Activated CD4-positive, alpha-beta memory T cell treated with anti-CD3 and anti-CD28 coated beads, Interleukin-2, amount 10 ng/mL, durations not matched to agents 7 days and 5 days (primary cell): ENCODE measurements at places on chromosomes 12 and 14.

DNA sequence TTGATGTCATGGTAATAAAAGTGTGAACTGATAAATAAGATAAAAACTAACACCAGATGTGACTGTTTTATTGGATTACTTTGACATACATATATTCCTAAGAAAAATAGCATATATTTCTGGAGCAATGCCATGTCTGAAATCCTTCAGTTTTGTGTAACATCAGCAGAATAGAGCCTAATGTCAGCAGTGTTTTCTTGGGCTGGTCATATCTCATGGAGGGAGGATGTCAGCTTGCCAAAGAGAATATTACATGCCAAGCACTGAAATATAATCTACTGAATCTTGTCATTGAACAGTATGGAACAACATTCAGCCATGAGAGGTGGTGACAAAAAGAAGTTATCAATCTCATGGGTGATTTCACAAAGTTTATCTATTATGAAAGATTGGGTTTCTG lies 220.3 kb downstream of the KLHL28 start:
- DNase-seq: no peak

DNA sequence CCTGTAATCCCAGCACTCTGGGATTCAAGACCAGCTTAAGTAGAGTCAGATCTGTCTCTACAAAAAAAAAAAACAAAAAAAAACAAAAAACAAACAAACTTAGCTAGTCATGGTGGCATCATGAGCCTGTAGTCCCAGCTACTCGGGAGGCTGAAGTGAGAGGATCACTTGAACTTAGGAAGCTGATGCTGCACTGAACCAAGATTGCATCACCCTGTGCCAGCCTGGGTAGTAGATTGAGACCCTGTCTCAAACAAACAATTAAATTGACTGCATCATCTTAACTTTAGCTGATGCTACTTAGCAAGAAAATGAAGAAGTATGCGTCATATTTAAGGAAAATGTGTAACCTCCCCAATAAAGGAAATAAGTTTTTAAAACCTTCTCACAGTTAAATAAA lies 136.6 kb upstream of the ATXN7L3B start:
- DNase-seq: no peak

- no peak for DNase-seq
These were observed 82.9 kb downstream of the BCL2L14 start for GRCh38 chr12:12153596-12153995.

- no peak for DNase-seq
These were observed 36.9 kb upstream of the SMUG1 start for GRCh38 chr12:54225666-54226065.

DNA sequence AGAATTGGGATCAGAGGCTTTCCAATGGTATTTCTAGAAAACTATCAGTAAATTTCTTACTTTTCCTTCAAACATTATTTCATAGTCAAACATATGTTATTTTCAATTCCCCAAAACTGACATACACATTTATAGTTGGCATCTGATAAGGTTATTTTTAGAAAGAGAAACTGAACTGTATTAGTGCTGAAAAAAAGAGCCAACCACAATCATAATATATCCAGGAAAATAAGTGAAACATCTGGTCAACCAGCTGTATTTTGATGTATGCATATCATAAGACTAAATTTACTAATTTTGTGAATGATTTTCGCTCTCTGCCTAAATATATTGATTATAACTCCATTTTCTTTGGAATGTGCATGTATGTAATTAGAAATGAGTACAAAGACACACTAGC lies 554.2 kb downstream of the FLRT2 start:
- DNase-seq: no peak

DNA sequence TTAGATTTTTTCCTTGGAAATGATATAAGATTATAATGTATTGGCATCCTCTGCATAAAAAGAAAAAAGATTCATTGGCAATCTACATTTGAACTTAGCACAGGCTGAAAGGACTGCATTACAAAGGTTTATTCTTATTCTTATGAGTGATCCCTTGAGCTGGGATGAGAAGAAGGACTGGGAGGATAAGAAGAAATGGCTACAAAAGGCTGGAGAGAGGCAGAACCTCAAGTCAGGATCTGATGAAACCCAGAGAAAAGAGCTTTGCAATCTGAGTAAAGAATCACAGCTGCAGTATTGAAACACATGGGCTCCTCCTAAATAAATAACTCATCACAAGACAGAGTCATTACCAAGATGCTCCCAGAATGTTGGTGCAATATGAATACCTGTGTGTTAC lies 1635.4 kb upstream of the FLRT2 start:
- no peak for DNase-seq

DNA sequence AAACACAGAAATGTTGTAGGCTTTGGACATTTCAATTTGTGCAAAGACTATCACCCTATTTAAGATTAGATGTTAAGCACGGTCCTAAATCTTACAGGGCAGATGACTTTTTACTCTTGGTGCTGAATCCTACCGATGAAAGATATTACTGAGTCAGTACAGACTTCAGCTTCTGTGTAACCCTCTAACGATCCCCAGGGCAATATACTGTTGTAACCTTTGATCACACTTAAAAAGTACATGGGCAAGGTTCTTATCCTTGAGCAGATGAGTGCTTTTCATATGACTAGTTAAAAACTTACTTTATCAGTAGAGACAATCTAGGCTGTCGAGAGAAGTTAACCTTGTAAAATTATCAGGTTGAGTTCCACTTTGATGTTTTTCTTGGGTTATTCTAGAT lies 22.5 kb downstream of the PDE3A start:
- no peak for DNase-seq

DNA sequence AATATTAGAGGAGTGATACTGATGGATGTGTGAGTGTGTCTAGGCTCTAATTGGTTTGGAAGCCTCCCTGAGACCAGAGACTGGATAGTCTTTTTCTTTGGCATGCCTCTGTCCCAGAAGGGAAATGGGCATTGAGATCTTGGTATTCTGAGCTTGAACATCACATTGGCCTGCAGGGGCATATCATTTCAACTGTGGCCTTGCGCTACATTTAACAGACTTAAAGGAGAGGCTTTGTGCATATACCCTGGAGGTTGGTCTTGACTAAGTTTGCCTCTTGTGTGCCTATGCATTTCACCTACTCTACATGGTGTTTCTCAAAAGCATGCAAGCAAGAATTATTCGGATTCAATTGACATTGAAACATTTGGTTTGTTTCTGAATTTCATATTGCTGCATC lies 185.4 kb downstream of the TMTC2 start:
- no peak for DNase-seq

- no peak for DNase-seq
These were observed 608.4 kb downstream of the LRFN5 start for GRCh38 chr14:42214981-42215491.

DNA sequence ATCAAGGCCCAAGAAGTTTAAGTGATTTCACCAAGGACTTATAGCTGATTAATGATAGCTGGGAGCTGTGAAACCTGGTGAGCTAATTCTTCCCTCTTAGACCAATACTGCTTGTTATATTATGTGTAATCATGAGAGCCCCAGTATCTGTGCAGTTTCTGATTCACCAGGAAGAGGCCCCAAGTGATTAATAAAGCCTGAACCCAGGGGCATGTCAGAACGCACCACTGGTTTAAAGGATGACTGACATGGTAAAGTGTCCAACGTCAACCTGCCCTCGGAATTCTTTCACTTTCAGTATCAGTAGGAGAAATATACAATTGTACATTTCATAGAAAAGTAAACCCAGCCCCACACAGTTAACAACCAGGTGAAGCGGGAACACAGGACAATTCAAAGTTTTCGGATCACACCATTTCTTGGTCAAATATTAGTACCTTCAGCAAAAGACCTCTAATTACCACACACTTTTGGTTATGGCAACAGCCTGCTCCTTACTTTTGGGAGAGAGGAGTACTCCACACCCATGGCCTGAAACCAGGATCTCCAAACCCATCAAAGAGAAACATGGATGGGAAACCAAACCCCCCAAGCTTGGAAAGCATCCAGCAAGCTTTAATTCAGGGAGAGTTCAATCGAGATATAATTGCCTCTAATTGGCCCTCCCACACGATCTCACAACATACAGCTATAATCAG lies 28.5 kb downstream of the TMCC3 start:
- peak; percentile 60 for DNase-seq

- no peak for DNase-seq
These were observed 13.1 kb downstream of the DYNC1H1 start for GRCh38 chr14:101977311-101978071.

GRCh38 chr12:106753526-106753925 lies 21.0 kb upstream of the RIC8B start:
- peak; percentile 71 for DNase-seq

- DNase-seq: no peak
These were observed 18.1 kb downstream of the NOS1 start for GRCh38 chr12:117343296-117343695.

DNA sequence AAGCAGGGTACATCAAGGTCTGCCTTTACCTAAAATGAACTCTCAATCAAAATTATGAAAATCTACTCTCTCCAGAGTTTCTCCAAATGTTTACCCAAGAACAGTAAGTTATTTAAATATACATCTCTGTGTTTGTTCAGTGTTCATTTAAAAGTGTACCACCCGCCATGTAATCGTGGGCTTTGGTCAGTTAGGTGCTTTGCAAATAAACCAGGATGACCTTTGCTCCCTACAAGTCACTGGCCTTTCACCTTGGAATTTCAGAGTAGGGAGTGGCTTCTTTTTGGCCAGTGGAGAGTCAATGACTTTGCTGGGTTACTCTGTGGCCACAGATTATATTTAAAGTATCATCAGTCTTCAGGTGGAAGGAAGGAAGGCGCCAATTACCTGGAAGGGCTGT lies 74.6 kb upstream of the PTPRB start:
- DNase-seq: no peak

DNA sequence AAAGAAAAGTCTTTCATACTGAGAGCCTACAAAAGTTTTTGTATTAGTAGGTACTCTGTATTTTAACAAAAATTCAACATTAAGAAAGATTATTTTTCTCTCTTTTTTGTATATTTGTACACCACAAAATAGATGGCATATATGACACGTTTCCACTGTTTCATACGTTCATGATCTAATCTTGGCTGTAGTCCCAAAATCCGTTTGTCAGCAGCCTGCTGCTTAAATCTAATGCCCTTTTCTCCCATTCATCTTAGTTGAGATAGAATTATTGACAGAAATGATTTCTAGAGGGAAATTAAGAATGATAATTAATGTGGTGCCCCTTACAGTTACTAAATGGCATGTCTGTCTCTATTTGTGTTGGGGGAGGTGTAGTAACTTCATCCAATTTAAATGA lies 140.7 kb upstream of the NOVA1 start:
- DNase-seq: no peak

- DNase-seq: no peak
These were observed 2.4 kb upstream of the A2M start for GRCh38 chr12:9118158-9118557.

GRCh38 chr14:62143245-62143644 lies 381.0 kb downstream of the SNAPC1 start:
- DNase-seq: no peak

DNA sequence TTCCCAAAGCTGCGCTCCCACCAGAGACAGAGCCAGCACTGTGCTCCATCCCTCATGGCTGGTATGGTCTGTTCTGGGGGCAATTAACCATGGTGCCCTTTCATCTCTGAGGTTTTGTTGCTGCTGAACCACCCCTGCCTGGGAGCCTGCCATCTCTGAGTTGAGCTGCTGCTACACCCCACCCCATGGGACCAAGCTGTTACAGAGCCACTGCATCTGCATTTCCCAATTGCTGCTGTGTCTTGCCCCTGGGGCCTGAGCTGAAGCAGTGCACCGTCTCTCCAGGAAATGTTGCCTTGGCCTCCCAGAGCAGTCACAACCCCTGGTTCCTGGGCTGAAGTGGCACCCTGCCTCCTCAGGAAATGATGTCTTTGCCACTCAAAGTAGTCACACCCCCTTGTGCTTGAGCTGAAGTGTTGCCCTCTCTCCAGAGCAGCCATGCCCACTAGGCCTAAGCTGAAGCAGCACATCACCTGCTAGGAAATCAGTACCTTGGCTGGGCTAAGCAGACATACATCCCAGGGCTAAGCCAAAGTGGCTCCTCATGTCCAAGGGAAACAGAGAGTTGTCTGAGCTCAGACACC lies 140.3 kb downstream of the RERGL start:
- no peak for DNase-seq

GRCh38 chr12:64746663-64747062 lies 12.5 kb downstream of the GNS start:
- DNase-seq: no peak

DNA sequence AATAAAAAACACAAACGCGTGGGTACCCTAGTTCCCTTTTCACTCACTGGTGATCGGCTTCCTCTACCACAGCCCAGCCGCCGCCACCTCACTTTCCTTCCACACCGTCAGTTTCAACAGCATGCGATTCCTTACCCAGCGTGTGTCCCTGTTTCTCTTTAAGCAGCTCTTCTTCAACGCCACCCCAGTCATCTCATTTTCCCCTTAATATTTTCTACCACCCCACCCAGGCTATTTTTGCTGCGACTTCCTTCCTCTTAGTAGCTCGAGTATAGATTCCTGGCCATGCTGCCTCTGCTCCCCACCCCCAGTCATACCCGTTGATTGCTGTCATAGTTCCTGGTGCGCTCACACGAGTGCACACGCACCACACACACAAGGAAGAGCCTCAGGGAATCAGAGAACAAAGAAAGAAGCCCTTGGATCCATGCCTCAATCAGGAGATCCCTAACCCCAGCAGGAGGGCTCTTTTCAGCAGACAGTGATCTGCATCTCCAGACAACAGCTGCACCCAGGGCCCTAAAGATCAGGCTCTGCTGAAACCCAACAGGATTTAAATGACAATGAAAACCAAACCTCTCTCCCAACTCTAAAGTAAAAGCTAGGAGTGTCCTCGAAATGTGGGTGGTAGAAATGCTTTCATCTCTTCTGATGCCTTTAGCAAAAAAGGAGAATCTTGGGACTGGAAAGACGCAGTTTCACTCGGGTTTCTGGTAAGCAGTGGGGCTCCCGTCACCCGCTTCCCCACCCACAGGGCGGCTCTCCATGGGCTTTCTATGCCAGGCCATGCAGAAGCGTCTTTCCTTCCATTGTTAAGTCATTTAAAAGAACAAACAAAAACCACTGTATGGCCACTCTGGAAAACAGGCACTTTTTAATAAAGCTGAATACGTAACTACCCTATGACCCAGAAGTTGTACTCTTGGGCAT lies 23.8 kb downstream of the VPS37B start:
- DNase-seq: peak; percentile 64

DNA sequence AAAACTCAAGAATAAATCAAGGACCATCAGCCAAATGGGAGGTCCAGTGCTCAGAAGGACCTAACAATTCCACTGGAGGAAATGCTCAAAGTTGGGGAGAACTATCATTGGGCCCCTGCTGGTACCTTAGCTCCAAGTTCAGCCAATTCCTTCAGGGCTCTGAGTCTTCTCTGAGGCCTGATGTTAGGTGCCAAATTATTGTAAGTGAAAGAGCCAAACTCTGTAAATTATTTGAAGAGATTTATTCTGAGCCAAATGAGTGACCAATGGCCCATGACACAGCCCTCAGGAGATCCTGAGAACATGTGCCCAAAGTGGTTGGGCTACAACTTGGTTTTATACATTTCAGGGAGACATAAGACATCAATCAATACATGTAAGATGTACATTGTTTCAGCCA lies 8.2 kb upstream of the TMEM263 start:
- no peak for DNase-seq
